ENCODE measurements at places on chromosomes 1 and 21.

DNA sequence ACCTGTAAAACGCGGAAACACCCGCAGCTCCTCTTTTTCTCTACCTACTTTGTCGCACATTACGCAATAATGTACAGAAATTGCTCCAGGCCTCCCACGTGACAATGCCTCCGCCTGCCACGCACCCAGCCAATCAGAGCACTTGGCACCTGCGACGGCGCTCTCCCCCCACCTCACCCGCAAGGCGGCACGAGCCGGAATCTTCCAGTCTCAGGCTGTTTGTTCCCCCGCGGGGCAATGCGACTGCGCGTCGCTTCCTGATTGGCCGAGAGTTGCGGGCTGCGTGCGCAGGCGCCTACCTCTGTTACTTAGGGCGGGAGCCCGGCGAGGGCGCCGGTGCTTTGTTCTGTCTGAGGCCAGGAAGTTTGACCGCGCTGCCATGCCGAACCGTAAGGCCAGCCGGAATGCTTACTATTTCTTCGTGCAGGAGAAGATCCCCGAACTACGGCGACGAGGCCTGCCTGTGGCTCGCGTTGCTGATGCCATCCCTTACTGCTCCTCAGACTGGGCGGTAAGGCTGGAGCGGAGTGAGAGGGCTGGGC is at the start of gene MAEL:
Gene MAEL, plus strand, starts transcription at position 307 of the 542 bp plus-strand sequence. Its CDS starts 73 bp downstream, at position 380.
- H3K36me3 ChIP-seq: no peaks in the 10 kb centered on the region
- no peak within 1 kb of the TSS for H3K4me3 ChIP-seq
- H3K27ac ChIP-seq: no peak within 1 kb of the TSS
- H3K27me3 ChIP-seq: peaks cover 8% of the 10 kb centered on the region
- DNase-seq: no peak
- no peaks in the 10 kb centered on the region for H3K4me1 ChIP-seq

DNA sequence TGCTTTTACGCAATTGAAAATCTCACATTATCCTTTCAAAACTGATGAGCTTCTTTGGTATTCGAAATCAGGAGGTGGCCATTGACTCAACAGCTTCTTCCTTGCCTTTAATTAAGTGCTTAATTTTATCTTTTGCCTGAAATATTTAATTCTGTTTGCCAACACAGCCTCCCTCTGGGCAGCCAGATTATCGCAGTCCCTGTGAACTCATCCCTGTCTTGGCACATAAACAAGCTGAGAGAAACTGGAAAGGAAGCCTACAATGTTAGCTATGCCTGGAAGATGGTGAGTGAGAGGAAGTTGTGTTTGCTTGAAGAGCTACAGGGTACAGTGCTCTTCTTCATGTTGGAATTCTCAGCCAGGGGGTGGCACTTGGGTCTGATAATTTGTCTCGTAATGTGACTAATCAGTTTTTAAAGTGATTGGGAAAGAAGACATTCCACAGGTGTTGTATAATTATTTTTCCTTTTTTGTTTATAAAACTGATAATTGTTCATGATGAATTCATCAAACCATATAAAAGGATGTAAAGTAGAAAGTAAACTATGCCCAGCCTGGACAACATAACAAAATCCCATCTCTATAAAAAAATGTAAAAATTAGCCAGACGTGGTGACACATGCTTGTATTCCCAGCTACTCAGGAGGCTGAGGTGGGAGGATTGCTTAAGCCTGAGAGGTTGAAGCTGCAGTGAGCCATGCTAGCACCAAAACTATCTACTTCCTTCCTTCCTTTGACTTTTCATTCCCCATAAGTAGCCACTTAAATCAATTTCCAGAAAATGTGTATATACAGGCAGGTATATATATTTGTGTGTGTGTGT is 90.1 kb upstream of the RAVER2 start:
- DNase-seq: peak; percentile 16
- no peak overlapping the region for H3K4me3 ChIP-seq
- H3K27me3 ChIP-seq: no peaks in the 10 kb centered on the region
- H3K36me3 ChIP-seq: no peaks in the 10 kb centered on the region

GRCh38 chr1:188402986-188403385 is 1574.2 kb downstream of the PLA2G4A start:
- H3K4me1 ChIP-seq: no peaks in the 10 kb centered on the region
- no peak overlapping the region for H3K27ac ChIP-seq
- no peaks in the 10 kb centered on the region for H3K36me3 ChIP-seq
- no peak for DNase-seq

DNA sequence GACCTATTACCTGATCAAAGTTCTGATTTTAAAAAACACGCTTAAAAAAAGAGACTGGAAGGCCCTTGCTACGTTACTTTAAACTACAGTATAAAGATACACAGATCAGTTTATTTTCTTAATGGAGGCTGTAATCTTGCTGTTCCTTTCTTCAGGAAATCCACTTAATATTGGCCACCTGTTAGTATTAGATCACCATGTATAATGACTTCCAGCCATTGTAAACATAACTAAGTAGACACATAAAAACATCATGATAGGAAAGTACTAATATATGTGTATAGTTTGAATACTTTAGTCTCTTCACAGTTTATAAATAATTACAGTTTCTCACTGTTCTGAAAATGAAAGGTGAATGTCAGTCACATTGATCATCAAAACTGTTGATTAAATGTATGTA is 68.6 kb downstream of the ADGRL2 start:
- H3K4me1 ChIP-seq: no peaks in the 10 kb centered on the region
- DNase-seq: no peak
- H3K27ac ChIP-seq: no peak overlapping the region
- H3K4me3 ChIP-seq: no peak overlapping the region
- H3K36me3 ChIP-seq: no peaks in the 10 kb centered on the region

DNA sequence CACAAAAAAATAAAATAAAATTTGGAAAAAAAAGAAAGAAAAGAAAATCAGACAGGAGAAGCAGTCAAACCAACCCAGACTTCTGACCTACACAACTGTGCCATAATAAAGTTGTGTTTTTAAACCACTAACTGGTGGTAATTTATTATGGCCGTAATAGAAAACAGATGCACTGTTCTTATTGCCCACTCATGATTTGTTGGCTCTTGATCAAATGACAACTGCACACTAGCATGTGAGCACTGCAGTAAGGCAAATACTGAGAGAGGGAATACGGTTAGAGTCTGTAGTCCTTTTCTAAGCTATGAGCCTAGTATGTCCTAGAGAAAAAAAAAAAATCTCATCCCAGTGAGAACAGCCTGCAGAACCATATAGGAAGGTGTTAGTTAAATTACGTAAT is 61.2 kb upstream of the TNR start:
- H3K4me1 ChIP-seq: no peaks in the 10 kb centered on the region
- no peaks in the 10 kb centered on the region for H3K36me3 ChIP-seq
- no peak for DNase-seq
- no peak overlapping the region for H3K27ac ChIP-seq

DNA sequence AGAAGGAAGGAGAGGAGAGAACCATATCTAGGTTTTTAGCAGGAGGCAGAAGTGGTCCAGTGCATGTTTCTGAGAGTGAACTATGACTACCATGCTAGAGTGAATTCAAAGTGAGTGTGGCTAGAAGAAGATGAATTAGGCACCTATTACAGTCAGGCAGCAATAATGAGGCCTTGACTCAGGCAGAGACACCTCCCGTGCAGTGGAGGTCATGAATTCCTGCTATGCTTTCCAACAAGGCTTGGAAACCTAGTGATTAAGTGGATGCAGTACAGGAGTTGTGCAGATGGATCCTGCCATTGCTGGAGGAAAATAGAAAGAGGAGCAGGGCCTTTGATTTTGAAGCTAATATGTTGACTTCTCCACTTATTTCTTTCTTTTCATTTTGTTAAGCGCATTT is 581.5 kb downstream of the RWDD3 start:
- no peaks in the 10 kb centered on the region for H3K27me3 ChIP-seq
- no peak for DNase-seq
- H3K4me1 ChIP-seq: no peaks in the 10 kb centered on the region
- no peak overlapping the region for H3K27ac ChIP-seq
- H3K36me3 ChIP-seq: no peaks in the 10 kb centered on the region

- H3K27ac ChIP-seq: no peak overlapping the region
- no peaks in the 10 kb centered on the region for H3K27me3 ChIP-seq
- H3K4me3 ChIP-seq: no peak overlapping the region
- no peaks in the 10 kb centered on the region for H3K36me3 ChIP-seq
- H3K4me1 ChIP-seq: no peaks in the 10 kb centered on the region
Observed at GRCh38 chr21:33238565-33239255, 9.0 kb downstream of the IFNAR2 start.

- no peak for DNase-seq
- no peaks in the 10 kb centered on the region for H3K4me1 ChIP-seq
- H3K36me3 ChIP-seq: no peaks in the 10 kb centered on the region
- no peaks in the 10 kb centered on the region for H3K27me3 ChIP-seq
Observed at GRCh38 chr1:106688446-106688845, 368.0 kb upstream of the PRMT6 start.

DNA sequence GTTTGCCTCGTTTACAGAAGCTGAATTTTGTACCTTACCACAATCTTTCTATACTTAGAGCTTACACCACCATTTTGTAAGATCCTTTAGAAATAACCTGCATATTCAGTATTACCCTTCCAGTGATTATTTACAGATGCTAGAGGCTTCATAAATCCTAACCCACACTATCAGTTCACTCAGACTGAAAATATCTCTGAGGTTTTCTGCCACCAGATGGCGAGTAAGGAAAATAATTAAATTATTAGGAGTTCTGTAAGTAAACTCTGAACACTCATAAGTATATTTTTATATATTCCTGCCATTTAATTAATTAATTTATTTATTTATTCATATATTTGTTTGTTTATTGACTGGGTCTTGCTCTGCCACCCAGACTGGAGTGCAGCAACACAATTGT is 1635.2 kb downstream of the PLA2G4A start:
- H3K36me3 ChIP-seq: no peaks in the 10 kb centered on the region
- no peak for DNase-seq
- no peaks in the 10 kb centered on the region for H3K27me3 ChIP-seq
- H3K27ac ChIP-seq: no peak overlapping the region

GRCh38 chr1:152252157-152252556 is 28.2 kb upstream of the HRNR start:
- no peak overlapping the region for H3K27ac ChIP-seq
- DNase-seq: peak; percentile 64
- H3K4me3 ChIP-seq: no peak overlapping the region
- no peaks in the 10 kb centered on the region for H3K36me3 ChIP-seq

GRCh38 chr21:31117128-31117916 is 79.0 kb upstream of the KRTAP19-8 start:
- no peaks in the 10 kb centered on the region for H3K36me3 ChIP-seq
- H3K27ac ChIP-seq: peak overlapping the region; percentile 27
- no peak overlapping the region for H3K4me3 ChIP-seq
- H3K27me3 ChIP-seq: no peaks in the 10 kb centered on the region
- peaks cover 8% of the 10 kb centered on the region for H3K4me1 ChIP-seq

- H3K4me1 ChIP-seq: no peaks in the 10 kb centered on the region
- peaks cover 8% of the 10 kb centered on the region for H3K27me3 ChIP-seq
Observed at GRCh38 chr21:39881661-39882060, 14.4 kb downstream of the PCP4 start.

- DNase-seq: peak; percentile 80
- H3K27me3 ChIP-seq: no peaks in the 10 kb centered on the region
- H3K4me3 ChIP-seq: no peak overlapping the region
- H3K36me3 ChIP-seq: peaks cover 2% of the 10 kb centered on the region
- H3K4me1 ChIP-seq: peaks cover 17% of the 10 kb centered on the region
Observed at GRCh38 chr1:3186526-3186921, 117.5 kb downstream of the PRDM16 start.

GRCh38 chr1:16727190-16728111 is 12.9 kb upstream of the RNU1-4 start:
- H3K27ac ChIP-seq: no peak overlapping the region
- H3K27me3 ChIP-seq: peaks cover 29% of the 10 kb centered on the region
- DNase-seq: peak; percentile 52
- no peak overlapping the region for H3K4me3 ChIP-seq
- no peaks in the 10 kb centered on the region for H3K4me1 ChIP-seq

DNA sequence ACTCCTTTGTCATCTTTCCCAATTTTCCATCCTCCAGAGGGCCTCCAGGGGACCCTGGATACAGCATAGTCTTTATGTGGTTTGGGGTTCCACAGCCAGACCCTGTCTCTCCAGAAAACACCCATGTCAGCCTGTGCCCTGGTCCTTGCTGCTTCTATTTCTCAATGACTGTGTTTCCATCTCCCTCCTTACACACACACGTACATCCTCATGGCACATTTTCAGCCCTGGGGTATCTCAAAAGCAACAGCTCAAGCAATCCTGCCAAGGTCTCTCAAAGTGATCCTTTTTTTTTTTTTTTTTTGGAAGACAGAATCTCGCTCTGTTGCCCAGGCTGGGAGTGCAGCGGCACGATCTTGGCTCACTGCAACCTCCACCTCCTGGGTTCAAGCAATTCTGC is 22.3 kb downstream of the QSOX1 start:
- peaks cover 9% of the 10 kb centered on the region for H3K36me3 ChIP-seq
- no peaks in the 10 kb centered on the region for H3K4me1 ChIP-seq
- H3K27ac ChIP-seq: no peak overlapping the region
- no peaks in the 10 kb centered on the region for H3K27me3 ChIP-seq

DNA sequence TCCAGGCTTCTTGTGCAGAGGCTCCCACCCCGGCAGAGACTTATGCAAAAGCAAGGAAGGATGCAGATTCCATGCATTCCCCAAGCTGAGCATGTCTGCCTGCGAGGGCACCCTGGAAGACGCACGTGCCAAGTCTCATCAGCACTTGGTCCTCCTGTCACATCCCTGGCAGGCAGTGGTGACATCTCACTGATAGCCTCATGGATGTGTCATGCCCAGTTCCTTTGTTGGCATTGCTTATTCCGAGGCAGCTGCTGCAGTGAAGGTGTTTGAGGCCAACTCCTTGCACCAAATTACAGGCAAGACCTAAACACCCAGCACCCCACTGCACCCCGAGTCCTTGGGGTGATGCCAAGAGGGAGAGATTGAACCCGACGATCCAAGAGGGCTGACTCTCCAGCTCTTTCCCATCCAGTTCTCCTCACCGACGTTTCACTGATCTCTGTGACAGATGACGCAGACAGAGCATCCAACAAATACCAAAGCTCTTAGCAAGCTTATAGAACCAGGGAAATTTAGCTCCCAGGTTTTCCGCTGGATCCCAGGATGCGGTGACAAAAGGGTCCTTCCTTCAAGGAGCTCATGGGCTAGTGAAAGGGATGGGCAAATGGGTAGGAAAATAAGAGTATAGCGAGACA is 611.1 kb downstream of the AJAP1 start:
- no peaks in the 10 kb centered on the region for H3K36me3 ChIP-seq
- no peak for DNase-seq
- no peaks in the 10 kb centered on the region for H3K27me3 ChIP-seq
- H3K4me3 ChIP-seq: no peak overlapping the region
- no peak overlapping the region for H3K27ac ChIP-seq

DNA sequence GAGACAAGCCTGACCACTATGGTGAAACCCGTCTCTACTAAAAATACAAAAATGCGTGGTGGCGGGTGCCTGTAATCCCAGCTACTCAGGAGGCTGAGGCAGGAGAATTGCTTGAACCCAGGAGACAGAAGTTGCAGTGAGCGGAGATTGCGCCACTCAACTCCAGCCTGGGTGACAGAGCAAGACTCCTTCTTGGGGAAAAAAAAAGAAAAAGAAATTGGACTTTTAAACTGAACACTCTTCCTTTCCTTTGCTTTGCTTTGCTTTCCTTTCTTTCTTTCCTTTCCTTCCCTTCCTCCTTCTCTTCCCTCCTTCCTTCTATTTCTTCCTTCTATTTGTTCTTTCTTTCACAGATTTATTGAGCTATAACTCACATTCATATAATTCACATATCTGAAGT is 43.3 kb upstream of the PUM1 start:
- no peak overlapping the region for H3K4me3 ChIP-seq
- no peak overlapping the region for H3K27ac ChIP-seq
- H3K27me3 ChIP-seq: peaks cover 2% of the 10 kb centered on the region
- H3K4me1 ChIP-seq: no peaks in the 10 kb centered on the region
